ENCODE measurements at places on chromosomes 3 and 15.

GRCh38 chr15:86001200-86001599 is 78.5 kb upstream of the AGBL1 start:
- no peak for DNase-seq

- DNase-seq = peak; percentile 51
These were observed 73.8 kb downstream of the TLE3 start for GRCh38 chr15:70023769-70024491.

- no peak for DNase-seq
These were observed 1.4 kb downstream of the STRIT1 start for GRCh38 chr3:155292133-155292532.

DNA sequence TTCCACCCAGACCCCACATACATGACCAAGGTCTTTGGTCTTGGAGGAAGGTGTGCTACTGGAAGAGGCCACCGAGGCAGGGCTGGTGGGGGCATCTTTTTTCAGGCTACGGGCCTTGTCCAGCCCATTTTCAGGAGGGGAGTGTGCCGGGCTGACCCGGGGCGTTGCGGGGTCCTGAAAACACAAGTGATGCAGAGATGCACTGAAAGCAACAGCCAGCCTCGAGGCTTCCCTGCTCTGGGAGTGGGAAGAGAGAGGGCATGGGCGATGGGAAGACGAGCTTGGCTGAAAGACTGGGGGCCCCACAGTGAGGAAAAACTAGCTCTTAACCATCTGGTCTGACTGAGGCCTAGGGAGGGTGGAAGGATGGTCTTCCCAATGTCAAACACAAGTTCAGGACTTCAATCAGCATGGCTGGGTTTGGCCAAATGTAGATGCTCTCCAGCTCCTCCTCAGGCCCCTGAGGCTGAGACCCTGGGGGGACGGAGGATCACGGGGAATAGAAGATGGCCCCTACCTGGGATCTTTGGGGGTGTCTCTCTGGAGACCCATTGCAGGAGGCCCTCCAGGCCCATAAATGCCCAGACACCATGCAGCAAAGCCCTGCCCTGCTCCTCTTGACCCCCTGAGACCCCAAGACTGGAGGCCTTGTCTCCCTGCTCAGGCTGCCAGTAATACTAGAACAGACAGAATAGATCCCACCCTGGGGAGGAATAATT is 38.9 kb downstream of the TLE3 start:
- no peak for DNase-seq

- DNase-seq = no peak
These were observed 40.1 kb downstream of the SGO1 start for GRCh38 chr3:20145874-20146273.

- no peak for DNase-seq
These were observed 22.6 kb downstream of the WHAMM start for GRCh38 chr15:82831894-82832600.

GRCh38 chr3:20225769-20226168 is 39.8 kb upstream of the SGO1 start:
- DNase-seq = peak; percentile 62

DNA sequence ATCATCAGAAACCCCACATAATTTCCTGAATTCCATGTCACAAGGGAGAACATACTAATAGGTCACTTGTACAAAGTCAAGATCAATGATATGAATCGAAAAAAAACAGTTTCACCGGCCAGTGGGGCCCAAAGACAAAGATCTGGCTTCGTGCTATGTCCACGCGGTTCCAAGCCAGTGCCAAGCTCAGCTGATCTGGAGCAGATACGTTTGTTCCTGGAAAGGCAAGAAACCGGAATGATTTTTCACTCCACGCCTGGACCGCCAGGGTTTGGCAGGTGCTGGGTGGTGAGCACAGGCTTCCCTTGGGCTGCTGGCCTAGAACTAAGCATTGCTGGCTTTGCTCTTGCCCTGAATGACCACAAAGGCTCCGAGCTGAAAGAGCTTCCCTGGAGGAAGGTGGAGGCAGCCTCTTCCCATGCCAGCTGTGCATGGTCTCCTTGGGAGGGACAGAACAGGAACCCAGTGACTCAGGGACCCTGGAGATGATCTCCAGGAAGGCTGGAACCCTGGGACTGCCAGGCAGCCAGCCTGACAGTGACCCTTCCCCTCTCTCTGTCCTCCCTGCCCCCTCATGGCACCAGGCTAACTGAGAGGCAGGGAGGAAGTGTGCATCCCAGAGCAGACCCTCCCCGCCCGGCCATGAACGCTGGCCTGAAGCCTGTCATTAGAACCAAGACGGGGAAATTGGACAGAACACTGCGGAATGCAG is 40.9 kb downstream of the TRPM1 start:
- DNase-seq = no peak

DNA sequence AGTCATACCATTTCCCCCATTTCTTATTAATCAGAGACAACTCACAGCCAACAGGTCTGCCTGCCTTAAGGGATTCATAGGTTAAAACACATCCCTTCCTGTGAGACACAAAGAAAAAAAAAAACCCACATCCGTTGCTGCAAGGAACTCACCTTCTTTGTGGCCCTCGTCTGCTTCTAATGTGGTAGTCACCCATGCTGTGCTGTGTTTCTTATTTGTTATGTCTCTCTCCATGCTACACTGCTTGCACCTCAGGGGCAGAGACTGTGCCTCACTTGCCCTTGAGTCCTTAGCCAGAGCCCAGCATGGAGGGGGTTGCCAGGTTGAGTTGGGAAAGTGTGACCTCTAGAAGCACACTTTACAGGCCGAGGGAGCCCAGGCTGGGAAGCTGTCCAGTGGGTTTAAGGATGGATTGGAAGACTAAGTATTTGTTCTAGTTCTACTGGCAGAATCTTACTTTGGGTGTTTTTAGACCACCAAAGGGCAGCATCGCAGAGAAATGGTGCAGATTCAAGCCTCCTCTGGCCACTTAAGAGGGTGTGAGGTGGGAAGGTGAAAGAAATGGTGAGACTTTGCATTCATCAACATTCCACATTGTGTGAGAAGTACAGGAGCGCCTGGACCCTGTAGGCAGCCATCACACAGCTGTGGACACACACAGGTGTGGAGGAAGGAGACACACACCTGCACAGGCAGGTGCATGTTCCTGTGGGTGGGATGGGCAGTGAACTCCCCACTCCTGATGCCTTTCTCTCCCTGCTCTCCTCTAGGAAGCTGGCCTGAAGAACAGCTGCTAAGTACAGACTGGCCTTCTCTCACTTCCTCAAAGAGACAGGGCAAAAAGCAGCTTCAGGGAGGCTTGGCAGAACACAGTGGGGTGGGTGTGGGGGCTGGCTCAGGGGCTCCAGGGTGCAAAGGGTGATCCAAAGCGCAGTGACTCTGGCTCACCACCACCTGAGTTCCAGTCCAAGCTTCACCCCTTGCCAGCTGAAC is 48.8 kb downstream of the GLB1 start:
- DNase-seq = peak; percentile 37

DNA sequence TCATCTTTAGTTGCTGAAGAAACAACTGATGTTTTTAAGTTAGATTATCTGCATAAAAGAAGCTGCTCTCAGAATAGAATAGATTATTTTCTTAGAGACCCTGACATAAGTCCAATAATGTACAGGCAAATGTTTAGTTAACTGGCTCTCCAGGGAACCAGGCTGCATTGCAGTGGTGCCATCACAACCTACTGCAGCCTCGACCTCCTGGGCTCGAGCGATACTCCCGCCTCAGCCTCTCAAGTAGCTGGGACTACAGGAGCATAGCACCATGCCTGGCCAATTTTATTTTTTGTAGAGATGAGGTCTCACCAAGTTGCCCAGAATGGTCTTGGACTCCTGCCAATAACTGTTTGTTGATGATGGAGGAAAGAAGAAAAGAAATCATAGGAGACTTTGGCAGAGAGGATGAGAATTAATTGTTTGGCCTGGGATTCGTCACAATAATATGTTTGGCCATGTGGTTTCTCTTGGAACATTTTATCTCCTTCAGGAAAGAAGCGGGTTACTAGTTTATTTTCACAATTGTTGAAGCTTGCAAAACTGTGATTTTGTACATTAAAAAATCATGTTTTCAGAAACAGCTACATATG is 429.2 kb downstream of the CADM2 start:
- peak; percentile 12 for DNase-seq

GRCh38 chr3:32632533-32633265 is 52.3 kb upstream of the CNOT10 start:
- DNase-seq = no peak

DNA sequence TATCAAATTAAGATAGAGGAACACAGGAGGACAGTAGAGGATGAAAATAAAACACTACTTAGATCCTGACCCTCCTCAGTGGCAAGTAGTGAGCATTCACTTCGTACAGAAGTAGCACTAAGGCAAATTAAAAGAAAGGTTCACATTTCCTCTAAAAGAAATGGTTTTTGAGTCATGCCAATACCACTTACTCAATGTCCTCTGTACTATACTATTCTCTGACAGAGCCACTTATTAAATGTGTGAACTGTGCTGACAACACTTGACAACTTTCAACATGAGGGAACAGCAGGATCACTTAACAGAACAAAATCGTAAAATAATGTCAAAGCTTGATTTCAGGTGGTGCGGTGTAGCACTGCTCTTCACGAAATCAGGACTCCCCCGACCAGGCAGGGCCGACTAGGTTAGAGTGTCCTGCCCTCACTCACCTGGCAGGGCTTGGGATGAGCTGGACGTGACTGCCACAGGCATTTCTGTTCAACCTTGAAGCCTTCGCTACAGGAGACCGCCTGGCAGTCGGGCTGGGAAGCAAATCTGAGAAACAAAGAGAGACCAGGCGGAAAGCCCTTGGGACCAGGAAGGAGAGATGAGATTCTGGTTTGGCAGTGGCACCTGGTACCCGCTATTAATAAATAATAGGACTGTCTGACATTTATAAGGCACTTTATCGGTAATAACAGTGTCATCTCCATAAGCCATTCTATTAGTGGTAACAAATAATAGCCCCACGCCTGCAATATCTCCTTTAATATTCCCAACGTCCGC is 611 bp upstream of the SLC27A2 start:
- no peak for DNase-seq

DNA sequence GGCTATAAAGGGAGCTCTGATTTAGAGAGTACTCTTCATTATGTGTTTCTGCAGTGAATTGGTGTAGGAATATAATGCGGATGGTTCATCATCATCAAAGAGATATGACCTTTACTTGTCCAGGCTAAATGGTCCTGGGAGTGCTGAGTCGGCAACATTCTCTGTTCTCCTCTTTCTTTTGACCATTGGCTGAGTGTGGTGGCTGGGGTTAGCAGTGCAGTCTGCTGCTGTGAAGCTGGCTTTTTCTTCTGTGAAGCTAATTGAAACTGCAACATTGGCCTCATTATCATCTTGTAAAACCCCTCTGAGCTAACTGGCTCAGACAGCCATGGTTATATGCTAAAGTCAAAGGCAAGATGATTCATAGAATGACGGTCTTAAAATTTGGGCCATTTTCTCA is 83.8 kb downstream of the THRB start:
- no peak for DNase-seq

DNA sequence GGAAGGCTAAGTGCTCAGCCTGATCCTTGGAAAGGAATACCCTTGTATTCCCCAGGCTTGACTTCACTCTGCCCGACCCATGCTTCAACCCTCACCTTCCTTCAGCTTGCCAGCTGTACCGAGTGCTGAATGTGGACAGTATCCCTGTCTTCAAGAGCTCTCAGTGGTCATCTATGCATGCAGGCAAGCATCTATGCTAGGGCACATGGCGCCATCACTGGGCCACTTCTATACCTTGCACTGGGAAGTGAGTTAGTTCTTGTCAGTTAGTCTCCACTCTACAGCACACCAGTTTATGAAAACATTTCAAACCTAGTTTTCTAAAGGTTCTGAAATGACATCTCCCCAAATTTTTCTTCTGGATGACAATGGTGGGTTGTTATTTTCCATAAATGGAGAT is 82.0 kb upstream of the MYRIP start:
- no peak for DNase-seq

GRCh38 chr15:84797801-84798200 is 19.4 kb upstream of the ALPK3 start:
- no peak for DNase-seq

DNA sequence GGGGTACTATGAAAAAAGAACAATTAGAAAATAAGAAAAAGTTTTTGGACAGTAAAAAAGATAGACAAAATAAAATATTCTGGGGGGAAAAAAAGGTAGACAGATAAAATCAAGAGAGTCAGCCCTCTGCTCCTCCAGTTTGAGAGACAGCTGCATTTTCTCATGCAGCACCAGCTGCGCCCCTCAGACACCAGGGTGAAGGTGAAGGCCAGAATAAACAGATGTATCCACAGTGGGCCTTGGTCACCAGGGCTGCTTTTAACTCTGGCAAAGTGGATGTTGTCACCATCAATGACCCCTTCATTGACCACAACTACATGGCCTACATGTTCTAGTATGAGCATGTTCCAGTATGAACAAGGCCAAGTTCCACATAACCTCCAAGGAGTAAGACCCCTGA is 13.9 kb upstream of the RNF7 start:
- DNase-seq = no peak

GRCh38 chr3:33977227-33977626 is 178.8 kb downstream of the PDCD6IP start:
- DNase-seq = no peak

- DNase-seq = peak; percentile 23
These were observed 234.2 kb upstream of the MCTP2 start for GRCh38 chr15:93997071-93997658.

DNA sequence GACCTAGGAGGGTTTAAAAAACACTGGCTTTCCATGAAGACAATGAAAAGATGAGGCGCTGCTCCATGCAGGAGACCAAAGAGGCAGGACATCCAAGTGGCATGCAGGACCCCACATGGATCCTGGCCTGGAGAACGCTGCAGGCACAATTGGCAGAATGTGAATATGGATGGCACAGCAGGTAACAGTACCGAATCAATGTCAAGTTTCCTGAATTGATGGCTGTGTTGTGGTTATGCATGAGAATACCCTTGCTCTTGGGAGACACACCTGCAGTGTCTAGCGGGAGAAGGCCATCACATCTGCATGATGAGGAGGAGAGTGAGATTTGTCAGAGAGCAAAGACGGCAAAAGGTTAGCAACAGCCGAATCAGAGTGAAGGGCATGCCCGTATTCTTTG is 74.3 kb upstream of the SEC13 start:
- DNase-seq = no peak

DNA sequence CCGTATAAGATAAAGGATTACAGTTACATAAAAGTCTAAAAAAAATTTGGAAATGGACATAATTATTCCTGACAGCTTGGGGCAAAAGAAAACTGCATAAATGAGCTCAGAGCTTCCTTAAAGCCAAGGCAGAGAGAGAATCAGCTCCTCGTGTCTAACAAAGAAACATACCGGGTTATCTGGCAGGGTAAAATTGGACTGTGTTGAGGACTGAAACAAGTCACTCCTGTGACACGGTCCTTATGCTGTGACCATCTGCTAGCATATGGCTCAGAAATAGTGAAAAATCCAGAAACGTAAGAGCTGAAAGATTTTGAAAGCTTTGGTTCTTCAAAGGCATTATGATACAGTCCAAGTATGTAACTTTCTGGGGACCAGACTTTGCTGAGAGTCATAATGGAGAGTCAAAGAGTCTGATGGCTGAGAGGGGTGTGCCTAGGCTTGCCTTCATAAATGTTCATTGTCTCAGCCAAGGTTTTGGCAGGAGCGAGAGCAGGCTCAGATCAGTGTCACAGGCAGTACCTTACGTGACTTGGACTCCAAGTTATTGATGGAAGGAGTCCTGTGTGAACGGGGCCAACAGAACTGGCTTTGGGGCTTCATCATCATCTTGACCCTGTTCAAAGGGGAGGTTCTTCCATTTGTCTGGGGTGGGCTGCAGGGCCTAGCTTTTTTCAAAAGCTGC is 12.5 kb downstream of the MAP6D1 start:
- DNase-seq = peak; percentile 84

- DNase-seq = no peak
These were observed 359.6 kb upstream of the DPPA4 start for GRCh38 chr3:109696932-109697331.

- no peak for DNase-seq
These were observed 193.7 kb downstream of the TCF12 start for GRCh38 chr15:57112178-57112577.
